ENCODE measurements at places on chromosomes 6 and 20. TPM values are rescaled to one million over a fixed set of nuclear protein-coding genes. Genes with fewer than 3 reads are reported as not detected.

MTHFD1L gene
- total RNA-seq: 17.9 TPM

FAM110A gene
- total RNA-seq: 0.95 TPM

GLP1R gene
- total RNA-seq: 0.14 TPM

EPPIN gene
- total RNA-seq: not detected

SSTR4 gene
- not detected for total RNA-seq

DOK5 gene
- total RNA-seq: 3.0 TPM

ULBP2 gene
- total RNA-seq: not detected

DNA sequence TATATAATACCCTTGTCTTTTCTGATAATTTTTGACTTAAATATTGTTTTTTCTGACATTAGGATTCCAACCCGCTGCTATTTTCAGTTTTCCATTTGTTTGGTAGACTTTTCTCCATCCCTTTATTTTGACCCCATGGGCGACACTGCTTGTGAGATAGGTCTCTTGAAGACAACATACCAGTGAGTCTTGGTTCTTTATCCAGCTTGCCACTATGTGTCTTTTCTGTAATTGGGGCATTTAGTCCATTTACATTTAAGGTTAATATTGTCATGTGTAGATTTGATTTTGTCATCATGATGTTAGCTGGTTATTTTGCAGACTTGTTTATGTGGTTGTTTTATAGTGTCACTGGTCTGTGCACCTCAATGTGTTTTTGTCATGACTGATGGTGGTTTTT lies 67.7 kb upstream of the IRAK1BP1 start:
- no peaks in the 10 kb centered on the region for H3K4me1 ChIP-seq
- H3K36me3 ChIP-seq: no peaks in the 10 kb centered on the region
- no peak overlapping the region for H3K4me3 ChIP-seq
- H3K27me3 ChIP-seq: no peaks in the 10 kb centered on the region

- DNase-seq: no peak
- no peaks in the 10 kb centered on the region for H3K27me3 ChIP-seq
Measured at GRCh38 chr20:9740486-9740885, 98.4 kb downstream of the PAK5 start.

DNA sequence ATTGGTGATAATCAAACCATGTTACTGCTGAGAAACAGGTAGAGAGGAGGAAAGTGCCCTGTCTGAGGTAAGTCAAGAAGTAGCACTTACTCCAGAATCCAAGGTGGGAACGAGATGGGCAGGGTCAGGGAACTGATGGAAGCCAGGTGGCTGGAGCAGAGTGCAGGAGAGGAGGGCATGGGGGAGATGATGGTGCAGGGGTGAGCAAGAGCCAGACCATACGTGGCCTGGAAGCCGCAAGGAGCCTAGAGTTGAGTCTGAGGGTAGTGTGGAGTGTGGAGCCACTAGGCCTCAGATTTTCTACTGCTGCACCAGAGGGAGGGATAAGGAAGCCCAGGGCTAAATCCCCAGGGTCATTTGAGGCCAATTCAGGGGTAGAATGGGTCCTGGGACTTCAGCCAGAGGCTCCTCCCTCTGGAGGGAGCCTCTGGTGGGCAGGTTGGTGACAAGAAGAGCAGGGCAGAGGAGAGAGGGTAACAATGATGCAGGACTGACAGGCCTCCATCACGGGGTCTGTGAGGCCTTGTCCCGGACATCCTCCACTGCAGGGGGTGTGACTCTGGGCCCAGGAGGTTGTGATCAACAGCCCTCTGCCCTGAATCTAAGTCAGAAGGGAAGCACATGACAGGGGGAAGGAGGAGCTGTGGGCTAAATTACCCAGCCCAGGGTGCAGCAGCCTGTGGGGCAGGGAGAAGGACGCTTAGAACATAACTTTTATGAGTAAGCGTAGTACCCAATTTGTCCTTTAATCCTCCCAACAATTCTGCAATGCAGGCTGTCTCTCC lies 28.7 kb downstream of the COX4I2 start:
- H3K4me3 ChIP-seq: no peak overlapping the region
- H3K27me3 ChIP-seq: no peaks in the 10 kb centered on the region
- no peaks in the 10 kb centered on the region for H3K36me3 ChIP-seq

- H3K4me1 ChIP-seq: no peaks in the 10 kb centered on the region
- H3K4me3 ChIP-seq: no peak overlapping the region
- no peaks in the 10 kb centered on the region for H3K36me3 ChIP-seq
- no peak for DNase-seq
- peaks cover 17% of the 10 kb centered on the region for H3K27me3 ChIP-seq
Measured at GRCh38 chr20:59752704-59753460, 148.5 kb downstream of the PHACTR3 start.

DNA sequence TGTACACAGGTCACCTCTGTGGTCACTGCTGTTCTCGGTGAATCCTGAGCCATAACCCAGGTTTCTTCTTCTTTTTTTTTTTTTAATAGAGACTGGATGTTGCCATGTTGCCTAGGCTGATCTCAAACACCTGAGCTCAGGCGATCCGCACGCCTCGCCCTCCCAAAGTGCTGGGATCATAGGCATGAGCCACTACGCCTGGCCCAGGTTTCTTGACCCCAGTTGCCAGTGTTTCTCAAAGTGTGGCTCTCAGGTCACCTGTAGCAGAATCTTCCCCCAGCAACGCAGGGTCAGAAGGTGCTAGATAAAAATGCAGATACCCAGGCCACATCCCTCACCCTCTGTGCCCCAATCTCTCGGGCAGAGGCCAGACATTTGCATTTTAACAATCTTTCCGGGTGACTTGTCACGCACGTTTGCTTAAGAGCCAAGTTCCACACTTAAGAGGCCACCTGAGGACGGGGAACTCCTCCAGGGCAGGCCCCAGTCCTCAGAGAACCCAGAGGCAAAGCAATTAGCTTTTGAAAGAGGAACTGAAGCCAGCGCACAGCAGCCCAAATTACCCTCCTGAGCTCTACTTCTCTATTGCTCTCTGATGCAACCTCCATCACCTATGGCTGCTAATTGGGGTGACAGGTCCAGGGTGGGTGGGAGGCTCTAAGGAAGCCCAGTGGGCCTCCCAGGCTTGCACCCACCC lies 81.8 kb downstream of the NFATC2 start:
- no peaks in the 10 kb centered on the region for H3K27me3 ChIP-seq
- no peak for DNase-seq
- no peak overlapping the region for H3K4me3 ChIP-seq
- H3K36me3 ChIP-seq: no peaks in the 10 kb centered on the region
- H3K4me1 ChIP-seq: peaks cover 42% of the 10 kb centered on the region

DNA sequence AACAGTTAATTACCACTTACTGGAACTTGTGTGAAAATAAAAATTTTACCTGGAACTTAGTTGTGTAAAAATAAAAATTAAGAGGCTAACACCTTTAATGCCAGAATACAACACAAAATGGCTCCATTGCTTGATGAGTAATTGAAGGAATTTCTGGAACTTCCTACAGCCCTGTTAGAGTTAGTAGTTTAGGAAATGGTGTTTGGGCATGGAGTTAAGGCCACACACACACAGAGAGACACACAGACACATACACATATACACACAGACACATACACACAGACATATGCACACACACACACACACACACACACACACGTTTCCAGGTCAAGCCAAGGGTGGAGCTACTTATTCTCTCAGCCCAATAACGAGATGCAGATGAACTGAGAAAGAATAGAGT lies 20.6 kb upstream of the CST3 start:
- no peaks in the 10 kb centered on the region for H3K27me3 ChIP-seq
- no peaks in the 10 kb centered on the region for H3K36me3 ChIP-seq
- peaks cover 18% of the 10 kb centered on the region for H3K4me1 ChIP-seq
- H3K27ac ChIP-seq: no peak overlapping the region

GRCh38 chr6:161727083-161727833 lies 453.4 kb upstream of the AGPAT4 start:
- no peak overlapping the region for H3K27ac ChIP-seq
- H3K27me3 ChIP-seq: no peaks in the 10 kb centered on the region
- no peaks in the 10 kb centered on the region for H3K36me3 ChIP-seq

- peak; percentile 100 for DNase-seq
- peak overlapping the region; percentile 92 for H3K27ac ChIP-seq
- H3K4me3 ChIP-seq: peak overlapping the region; percentile 92
Measured at GRCh38 chr20:34875642-34876405, 588 bp upstream of the ACSS2 start.

- no peaks in the 10 kb centered on the region for H3K27me3 ChIP-seq
- H3K36me3 ChIP-seq: no peaks in the 10 kb centered on the region
- DNase-seq: no peak
- no peaks in the 10 kb centered on the region for H3K4me1 ChIP-seq
Measured at GRCh38 chr6:125899726-125900182, 56.8 kb upstream of the HINT3 start.

- H3K27ac ChIP-seq: no peak overlapping the region
- no peaks in the 10 kb centered on the region for H3K27me3 ChIP-seq
- no peaks in the 10 kb centered on the region for H3K4me1 ChIP-seq
- H3K36me3 ChIP-seq: no peaks in the 10 kb centered on the region
- DNase-seq: no peak
Measured at GRCh38 chr6:9428421-9429172, 986.3 kb downstream of the TFAP2A start.

- no peak for DNase-seq
- H3K4me1 ChIP-seq: peaks cover 3% of the 10 kb centered on the region
- no peaks in the 10 kb centered on the region for H3K36me3 ChIP-seq
- no peaks in the 10 kb centered on the region for H3K27me3 ChIP-seq
- no peak overlapping the region for H3K4me3 ChIP-seq
Measured at GRCh38 chr20:20084296-20084752, 32.0 kb downstream of the CFAP61 start.

- H3K27ac ChIP-seq: no peak overlapping the region
- no peaks in the 10 kb centered on the region for H3K27me3 ChIP-seq
- H3K4me3 ChIP-seq: no peak overlapping the region
- no peak for DNase-seq
Measured at GRCh38 chr20:62879275-62880146, 17.9 kb upstream of the TCFL5 start.

DNA sequence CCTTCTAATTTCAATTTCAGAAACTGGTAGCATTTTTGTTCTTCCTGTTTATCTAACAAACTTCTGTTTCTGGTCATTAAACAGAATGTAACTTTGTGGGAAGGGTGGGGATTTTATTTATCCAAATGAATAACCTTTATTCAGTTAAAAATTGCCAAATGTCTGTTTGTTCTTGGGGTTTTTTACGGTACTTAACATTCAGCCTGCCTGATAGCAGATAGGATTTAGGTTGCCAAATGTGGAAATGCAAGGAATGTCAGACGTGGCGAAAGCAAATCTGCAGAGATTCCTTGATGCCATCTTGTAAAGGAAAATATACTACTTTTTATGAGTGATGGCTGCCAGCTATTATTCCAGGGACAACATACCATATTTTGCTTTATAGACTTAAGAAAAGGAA lies 95.7 kb downstream of the LYRM2 start:
- no peaks in the 10 kb centered on the region for H3K36me3 ChIP-seq
- no peaks in the 10 kb centered on the region for H3K4me1 ChIP-seq
- no peaks in the 10 kb centered on the region for H3K27me3 ChIP-seq
- H3K27ac ChIP-seq: no peak overlapping the region

GRCh38 chr20:50516180-50516934 lies 6.2 kb downstream of the PTPN1 start:
- no peaks in the 10 kb centered on the region for H3K4me1 ChIP-seq
- no peak for DNase-seq
- H3K36me3 ChIP-seq: no peaks in the 10 kb centered on the region
- H3K27ac ChIP-seq: no peak overlapping the region

DNA sequence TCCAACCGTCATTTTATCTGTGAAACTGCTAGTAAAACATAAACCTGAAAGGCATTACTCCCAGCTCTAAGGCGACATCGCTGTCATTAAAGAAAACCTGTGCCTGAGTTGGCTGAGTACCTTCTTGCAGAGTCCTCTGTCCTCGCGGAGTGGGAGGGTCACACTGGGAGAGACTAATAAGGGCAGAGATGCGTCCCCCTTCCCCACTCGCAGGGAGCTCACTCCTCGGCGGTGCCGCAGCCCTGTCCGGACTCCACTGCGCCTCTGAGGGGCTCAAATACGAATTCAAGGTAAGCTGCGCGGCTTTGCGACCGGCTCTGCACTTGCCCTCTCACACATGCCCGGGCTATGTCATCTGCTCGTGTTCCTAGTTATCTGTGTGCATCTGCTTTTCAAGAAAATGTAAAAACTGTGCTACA lies at the start of gene COL19A1:
TSS of gene COL19A1 (plus strand) at position 206 of the 419 bp plus-strand sequence. CDS start 13,012 bp downstream, outside the sequence.
- H3K4me1 ChIP-seq: peaks cover 8% of the 10 kb centered on the region
- H3K27ac ChIP-seq: peak within 1 kb of the TSS; percentile 36
- no peaks in the 10 kb centered on the region for H3K36me3 ChIP-seq
- DNase-seq: peak; percentile 64
- no peaks in the 10 kb centered on the region for H3K27me3 ChIP-seq

GRCh38 chr20:44768256-44768655 lies 22.6 kb downstream of the KCNK15 start:
- no peaks in the 10 kb centered on the region for H3K4me1 ChIP-seq
- no peak overlapping the region for H3K4me3 ChIP-seq
- peaks cover 31% of the 10 kb centered on the region for H3K27me3 ChIP-seq
- no peak for DNase-seq
- no peaks in the 10 kb centered on the region for H3K36me3 ChIP-seq
- H3K27ac ChIP-seq: no peak overlapping the region

All from sigmoid colon (tissue), 7 donors.